ENCODE measurements at places on chromosomes 12 and 14.
A peak's percentile ranks its signal among the peaks of the same experiment; 100 is the strongest.

DNA sequence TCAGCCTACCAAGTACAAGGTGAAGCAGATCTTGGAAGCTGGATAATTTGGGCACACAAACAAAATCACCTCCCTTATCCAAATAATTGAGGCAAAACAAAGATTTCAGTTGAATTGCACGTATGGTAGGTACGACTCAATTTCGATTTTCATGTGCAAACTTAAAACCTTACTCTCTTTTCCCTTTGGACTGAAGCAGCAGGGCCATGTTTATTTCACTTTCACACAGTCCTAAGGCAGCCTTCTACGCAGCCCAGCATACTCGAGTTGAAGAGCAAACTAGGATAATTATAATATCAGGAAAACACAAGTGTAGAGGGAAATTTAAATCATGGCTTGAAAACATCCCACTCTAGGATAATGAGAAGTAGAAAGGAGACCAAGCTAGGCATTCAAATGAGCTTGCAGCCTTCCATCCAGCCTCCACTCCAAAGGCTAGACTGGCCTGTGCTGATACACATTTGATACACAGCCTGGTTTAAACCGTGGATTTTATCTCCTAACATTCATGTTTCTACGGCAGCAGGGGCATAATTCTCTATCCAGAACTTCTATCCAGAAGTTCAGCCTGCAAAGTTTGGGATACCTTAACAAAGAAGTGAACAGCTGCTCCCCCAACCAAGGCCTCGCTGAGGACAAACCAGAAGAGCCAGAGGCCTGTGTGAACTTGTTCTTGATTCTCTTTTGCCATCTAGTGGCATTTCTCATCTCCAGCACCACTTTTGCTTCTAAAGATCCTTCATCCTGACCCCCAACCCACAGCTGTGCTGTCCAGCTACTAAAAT is 2.4 kb upstream of the RNASE7 start:
- DNase-seq, result peak; percentile 43

GRCh38 chr12:110249716-110250225 is 31.3 kb upstream of the ATP2A2 start:
- no peak for DNase-seq

DNA sequence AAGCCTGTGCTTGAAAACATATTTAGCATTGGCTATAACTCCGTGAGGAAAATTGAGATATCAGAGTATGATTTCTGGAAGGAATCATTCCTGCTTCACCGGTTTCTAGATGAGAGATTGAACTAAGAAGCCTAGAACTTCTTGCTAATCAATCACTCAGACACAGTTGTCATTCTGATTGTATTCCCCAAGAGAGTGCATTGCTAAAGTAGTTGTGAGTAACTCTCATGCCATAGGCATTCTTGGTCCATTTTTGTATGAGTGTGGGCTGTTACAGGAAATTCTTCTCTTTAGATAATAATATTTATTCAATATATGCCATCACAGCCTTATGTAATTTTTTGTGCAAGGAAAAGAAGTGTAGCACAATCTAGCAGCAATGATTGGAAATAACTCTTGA is 893.3 kb upstream of the MDGA2 start:
- DNase-seq, result no peak

- DNase-seq, result no peak
Measured at GRCh38 chr14:37869633-37870032, 274.2 kb downstream of the TTC6 start.

DNA sequence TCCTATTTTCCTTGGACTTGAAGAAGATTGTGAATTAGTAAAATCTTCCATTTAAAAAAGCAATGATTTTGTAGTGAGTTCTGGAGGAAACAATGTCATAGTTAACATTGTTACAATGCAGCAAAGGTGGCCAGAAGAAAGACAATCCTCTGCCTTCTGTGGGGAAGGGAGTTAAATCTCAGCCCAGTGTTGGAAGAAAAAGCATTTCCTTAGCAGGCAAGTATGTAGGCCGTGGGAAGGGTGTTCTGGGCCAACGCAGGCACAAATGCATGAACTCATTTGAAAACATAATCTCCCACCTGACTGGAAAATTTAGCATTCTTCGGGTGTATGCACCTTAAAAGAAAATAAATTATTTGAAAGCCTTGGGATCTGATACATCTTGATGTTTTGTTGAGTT is 258.6 kb downstream of the ADAMTS20 start:
- DNase-seq, result no peak

DNA sequence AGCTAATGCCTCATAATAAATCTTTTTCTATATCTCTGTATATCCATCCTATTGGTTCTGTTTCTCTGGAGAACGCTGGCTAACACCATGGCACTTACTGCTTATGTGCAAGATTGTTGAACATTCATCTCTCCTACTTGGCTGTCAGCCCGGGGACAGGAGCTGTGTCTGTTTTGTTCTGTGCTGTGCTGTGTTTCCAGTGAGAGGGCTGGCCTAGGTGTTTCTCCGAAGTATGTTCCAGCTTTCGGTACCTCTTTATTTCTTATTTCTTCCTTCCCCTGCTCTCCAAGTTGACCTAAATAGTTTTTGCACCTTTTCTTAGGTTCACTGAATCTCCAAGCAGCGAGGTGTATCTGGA is 18.8 kb upstream of the NR4A1 start:
- DNase-seq, result peak; percentile 79

DNA sequence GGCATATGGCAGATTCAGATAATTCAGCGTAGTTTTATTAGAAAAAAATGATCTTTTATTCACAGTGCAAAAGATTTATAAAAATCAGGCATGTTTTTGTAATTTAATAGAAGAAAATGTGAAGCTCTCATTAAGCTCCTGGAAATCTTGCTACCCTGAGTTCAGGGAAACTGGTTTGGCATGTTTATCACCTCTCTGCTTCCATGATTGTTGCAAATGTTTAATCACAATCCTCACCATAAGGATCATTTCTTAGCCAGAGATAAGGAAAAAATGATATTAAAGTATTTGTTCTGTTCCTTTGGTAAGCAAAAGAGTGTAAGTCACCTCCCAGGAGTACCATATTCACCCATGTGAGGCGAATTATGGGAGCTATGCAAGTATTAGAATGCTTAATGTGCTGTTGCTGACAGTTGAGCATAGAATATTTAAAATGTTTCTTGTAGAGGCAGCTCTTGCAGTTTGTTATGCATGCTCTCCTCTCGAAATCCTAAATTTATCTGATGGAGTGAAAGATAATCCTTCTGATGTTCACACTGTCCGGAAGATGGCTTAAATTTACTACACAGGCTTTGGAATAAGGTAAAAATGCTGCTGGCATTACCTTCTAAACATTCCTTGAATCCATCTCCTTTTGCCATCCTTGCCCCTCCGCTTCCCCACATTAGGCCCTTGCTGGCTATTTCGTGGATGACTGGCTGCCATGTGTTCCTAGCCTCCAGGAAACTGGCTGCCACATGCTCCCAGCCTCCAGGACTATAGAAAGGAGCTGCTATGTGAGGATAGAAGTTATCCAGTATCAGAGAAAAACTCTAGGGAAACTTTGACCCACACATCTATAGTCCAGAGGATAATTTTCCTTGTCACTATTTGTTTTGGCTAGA is 115.8 kb upstream of the CCDC198 start:
- DNase-seq, result no peak

GRCh38 chr14:61671082-61671481 is 24.2 kb upstream of the HIF1A start:
- no peak for DNase-seq

GRCh38 chr12:130419116-130419515 is 81.4 kb downstream of the PIWIL1 start:
- DNase-seq, result no peak

DNA sequence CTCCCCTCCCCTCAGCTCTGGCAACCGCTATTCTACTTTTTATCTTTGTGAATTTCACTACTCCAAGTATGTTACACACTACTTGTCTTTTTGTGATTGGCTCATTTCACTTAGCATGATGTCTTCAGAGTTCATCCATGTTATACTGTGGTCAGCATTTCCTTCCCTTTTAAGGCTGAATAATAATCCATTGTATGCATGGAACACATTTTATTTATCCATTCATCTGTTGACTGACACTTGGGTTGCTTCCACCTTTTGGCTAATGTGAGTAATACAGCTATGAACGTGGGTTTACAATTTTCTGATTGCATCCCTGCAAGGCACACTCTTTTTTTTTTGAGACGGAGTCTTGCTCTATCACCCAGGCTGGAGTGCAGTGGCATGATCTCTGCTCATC is 53.0 kb upstream of the FUT8 start:
- DNase-seq, result peak; percentile 22

DNA sequence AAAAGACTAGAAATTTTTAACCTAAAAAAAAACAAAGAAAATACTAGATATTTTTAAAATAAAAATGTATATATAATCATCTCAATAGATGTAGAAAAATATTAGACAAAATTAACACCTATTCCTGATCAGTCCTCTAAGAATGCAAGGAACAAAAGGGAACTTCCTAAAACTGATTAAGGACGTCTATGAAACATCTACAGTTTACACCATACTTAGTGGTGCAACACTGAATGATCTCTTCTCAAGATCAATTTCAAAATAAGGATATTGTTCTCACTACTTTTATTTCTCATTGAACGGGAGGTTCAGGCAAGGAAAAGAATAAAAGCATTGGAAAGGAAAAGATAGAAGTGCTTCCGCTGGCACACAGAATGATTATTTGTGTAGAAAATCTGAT is 16.0 kb downstream of the OLR1 start:
- DNase-seq, result no peak

DNA sequence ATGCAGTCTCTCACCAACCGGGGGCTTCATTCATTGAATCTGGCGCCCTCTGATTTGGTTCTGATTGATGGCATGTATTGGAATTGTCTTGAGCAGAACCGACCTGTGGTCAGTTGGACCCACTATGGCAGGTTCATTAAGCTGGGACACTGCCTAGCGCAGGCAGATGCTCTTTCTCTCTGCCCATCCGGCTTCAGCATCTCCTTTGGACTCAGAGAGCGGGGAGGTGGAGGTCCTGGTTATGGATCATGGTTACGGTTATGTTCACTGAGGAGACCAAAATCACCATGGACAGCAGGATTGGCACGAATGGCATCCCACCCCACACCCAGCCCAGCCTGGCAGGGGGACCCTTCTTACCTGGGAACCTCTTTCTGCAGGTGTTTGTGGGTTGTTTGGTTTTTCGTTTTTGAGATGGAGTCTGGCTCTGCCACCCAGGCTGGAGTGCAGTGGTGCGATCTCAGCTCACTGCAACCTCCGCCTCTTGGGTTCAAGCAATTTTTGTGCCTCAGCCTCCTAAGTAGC is 16.4 kb upstream of the BCL7A start:
- no peak for DNase-seq

GRCh38 chr12:14960548-14961465 is 594 bp downstream of the ARHGDIB start:
- no peak for DNase-seq

- DNase-seq, result peak; percentile 10
Measured at GRCh38 chr12:37672655-37673260, 643.8 kb upstream of the ALG10B start.

- no peak for DNase-seq
Measured at GRCh38 chr12:107405436-107405835, 280.2 kb upstream of the PWP1 start.

DNA sequence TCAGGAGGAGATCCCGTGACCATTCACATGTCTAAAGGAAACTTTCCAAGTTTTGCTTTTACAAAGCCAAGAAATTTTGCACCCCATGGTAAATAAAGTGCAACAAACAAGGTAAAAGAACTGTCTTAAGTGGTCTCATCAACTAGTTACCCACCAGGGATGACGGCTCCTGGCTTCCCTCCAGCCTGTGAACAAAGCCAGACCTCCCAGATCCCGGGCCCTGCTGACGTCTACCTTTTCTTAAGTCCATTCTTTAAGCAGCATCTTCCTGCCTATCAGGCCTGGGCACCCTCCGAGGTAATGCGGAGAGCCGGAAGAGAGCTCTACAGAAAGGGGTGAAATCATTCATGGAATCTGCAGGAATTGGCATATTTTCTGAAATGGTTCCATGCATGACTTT is 58.0 kb upstream of the DAAM1 start:
- DNase-seq, result no peak

DNA sequence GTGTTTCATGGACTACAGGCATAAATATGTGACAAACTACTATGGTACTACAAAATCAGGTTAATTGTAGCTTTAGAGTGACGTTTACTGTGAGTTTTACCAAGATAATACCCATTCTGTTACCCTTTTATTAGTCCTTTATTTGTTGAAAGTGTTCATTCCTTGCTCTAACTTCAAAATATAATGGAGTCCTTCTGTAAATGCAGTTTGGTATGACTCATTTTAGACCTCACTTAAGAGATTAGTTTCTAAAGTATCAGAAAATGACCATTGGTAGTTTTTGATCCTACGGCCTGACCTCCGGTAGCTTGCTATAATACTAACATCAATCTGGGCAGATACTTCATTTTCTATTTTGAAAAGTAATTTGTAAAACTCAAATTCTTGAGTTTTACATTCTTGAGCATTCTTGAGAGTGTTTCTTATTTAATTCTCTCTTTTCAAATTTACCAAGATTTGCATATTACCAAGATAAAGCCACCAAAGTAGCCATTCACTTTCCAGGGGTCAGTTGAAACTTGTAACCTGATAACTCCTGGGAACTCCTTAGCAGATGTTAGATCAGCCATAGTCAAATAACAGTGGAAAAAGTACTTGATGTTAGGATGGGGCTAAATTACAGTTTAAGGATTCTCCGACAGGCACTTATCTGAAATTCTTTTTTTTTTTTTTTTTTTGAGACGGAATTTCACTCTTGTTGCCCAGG is 4.2 kb downstream of the HSPA2 start:
- DNase-seq, result no peak

DNA sequence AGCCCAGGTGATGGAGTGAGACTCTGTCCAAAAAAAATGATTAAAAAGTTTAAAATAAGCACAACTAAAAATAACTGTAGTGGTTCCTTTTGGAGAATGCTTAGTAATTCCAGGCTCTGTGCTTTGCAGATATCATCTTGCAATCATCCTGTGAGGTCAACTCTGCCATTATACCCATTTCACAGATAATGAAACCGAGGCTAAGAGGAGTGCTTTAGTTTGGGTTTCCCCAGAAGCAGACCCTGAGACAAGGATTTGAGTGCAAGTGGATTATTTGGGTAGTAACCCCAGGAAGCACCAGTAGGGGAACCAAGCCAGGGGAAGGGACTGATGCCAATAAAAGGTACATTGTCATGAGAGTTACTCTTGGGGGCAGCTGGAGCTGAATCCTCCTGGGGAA is 44.7 kb downstream of the RIN3 start:
- no peak for DNase-seq

GRCh38 chr14:95235351-95235750 is 78.0 kb upstream of the DICER1 start:
- no peak for DNase-seq

DNA sequence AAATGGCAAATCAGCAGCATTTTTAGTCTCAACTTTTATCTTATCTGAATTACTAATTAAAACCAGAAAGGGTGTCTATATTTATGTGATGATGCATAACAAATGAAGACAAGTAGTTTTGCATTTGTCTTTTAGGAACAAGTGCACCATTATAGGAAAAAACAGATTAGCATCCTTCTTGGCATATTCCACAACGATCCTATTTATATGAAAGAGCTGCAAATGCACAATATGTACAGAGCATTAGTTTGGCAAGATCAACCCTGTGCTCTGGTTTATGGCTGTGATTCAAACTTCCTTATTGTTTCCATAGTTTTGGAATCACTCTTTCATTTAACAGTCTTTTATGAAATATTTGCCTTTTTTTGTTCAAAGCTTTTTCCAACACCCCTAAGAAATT is 486.8 kb downstream of the KCNH5 start:
- DNase-seq, result no peak
